ENCODE measurements at places on chromosomes 6 and 20.

DNA sequence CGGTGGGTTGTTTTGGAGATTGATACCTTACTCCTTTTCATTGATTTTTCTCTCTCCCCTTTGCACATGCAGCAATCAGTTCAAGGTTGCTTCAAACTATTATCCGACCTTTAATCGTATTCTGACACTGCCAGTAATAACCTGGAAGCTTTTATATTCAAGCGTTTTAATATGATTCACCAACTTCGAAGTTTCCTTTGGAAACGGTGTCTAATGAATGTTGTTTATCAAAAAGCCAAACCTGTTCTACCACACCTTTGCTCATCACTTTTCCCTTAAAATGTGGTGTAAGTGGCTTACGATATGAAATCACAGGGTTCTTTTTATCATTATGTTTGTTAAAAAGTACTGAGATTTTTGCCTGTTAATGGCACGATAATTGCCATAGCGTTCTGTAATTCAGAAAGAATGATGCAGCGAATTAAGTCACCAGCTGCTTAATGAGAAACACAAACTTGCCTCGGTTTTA is 660 bp downstream of the STXBP5 start:
- no peak for DNase-seq

GRCh38 chr6:134093007-134093573 is 40.7 kb upstream of the SLC2A12 start:
- DNase-seq: no peak

DNA sequence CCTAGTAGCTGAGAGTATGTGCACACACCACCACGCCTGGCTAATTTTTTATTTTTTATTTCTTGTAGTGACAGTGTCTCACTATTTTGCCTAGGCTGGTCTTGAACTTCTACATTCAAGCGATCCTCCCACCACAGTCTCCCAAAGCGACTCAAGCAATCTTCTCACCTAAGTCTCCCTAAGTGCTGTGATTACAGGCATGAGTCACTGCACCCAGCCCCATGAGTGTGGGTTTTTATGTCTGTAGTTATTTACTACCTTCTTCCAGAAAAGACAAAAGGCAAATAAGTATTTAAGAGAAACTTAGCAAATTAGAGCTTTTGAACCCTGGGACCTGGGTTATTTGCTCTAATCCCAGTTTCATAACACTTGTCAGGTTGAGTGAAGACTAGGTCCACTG is 92.3 kb upstream of the HCRTR2 start:
- no peak for DNase-seq

DNA sequence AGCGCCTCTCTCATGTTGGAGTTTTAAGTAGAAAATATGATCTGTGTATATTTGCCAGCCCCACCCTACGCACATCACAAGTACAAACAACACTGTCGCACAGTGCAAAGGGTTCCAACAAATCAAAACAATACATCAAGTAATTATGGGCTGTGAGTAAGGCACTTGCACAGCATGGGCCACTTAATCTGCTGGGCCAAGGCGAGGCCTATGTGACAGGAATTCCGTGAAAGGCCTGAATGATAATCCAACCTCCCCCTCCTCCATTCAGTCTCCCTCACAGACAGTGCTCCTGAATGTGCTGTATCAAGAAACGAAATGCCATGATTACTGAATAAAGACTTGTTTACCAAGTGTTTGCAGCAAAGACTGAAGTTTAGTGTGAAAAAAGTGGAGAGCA is 130.1 kb upstream of the SLC2A12 start:
- no peak for DNase-seq

DNA sequence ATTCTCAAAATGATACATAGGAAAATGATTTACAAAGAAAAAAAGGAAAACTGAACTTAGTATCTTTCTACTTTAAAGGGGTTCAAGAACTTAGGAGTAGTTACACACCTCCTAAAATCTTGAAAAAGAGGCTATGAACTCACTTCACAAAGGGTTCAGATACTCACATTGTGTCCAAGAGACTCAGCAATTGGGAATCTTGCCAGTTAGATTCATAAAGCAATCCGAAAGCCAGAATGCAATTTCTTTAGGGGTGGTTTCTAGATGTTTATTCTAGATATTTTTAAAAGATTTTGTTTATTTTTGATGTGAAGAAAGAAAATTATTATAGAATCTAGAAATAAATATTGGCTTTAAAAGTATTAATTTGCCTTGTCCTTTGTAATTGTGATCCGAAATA is 1.7 kb upstream of the MYB start:
- DNase-seq: no peak

GRCh38 chr6:53089948-53090347 is 24.7 kb downstream of the FBXO9 start:
- DNase-seq: no peak

- no peak for DNase-seq
These were observed 24.2 kb downstream of the PRPH2 start for GRCh38 chr6:42698217-42698616.

DNA sequence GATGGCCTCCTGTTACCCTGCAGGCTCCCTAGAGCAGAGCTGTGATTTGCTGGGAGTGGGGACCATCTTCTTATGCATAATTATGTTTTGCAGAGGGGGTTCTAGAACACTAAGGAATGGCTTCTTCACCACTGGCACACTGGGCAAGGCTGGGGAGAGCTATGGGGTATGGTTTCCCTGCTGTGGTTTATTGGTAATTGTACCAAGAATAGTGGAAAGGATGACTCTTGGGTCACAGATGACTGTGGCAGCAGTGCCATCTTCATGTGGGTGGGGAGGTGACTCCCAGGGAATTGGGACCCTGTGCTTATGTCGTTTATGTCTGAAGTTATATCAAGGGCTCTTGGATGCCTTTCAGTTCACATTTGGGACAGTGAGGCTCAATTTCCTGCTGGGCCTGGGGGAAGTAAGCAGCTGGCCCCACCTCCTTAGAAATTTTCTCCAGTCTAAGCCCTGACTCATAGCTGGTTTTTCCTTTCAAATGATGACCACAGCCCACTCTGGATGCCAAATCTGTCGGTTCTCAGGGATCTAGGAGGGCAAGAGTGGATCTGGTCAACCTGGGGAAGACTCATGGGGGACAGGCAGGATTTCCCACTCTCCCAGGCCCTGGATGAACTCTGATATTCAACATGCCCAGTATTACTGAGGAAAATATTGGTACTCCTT is 230.8 kb downstream of the LRFN2 start:
- DNase-seq: no peak

DNA sequence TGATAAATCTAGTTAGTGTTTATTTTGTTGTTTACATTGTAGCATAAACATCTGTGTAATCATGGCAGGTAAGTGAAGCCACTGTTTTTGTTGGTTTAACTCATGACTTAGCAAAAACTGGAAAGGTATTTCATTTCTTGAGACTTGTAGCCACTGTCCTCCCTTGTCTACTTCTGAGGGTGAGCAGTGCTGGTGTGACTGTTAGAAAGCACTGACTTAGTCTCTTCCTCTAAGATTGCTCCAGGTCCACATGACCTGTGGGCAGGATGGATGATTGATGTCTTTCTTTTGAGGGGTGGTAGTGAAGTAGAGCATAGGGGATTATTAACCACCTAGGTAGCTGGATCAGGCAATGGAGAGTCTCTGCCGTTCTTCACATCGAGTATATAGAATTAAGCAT is 203.8 kb downstream of the ARID1B start:
- DNase-seq: no peak

GRCh38 chr6:13038741-13039190 is 289.6 kb downstream of the TBC1D7 start:
- DNase-seq: no peak

DNA sequence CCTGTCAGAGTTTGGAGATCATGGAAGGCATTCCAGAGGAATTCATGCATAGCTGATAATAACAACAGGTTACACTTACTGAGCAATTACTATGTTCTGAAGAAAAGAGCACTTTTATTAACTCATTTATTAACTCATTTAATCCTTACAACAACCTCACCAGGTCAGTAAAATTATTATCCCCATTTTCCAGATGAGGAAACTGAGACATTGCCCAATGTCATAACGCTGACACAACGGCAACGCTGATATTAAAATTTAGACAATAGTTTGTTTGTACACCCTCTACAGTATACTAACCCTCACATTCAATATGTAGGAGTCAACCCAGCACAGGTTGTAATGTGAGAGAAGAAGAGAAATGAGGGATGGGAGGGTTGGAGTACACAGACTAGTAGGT is 105.0 kb downstream of the RNGTT start:
- DNase-seq: no peak

GRCh38 chr6:129686941-129687627 is 22.9 kb downstream of the ARHGAP18 start:
- DNase-seq: peak; percentile 21

DNA sequence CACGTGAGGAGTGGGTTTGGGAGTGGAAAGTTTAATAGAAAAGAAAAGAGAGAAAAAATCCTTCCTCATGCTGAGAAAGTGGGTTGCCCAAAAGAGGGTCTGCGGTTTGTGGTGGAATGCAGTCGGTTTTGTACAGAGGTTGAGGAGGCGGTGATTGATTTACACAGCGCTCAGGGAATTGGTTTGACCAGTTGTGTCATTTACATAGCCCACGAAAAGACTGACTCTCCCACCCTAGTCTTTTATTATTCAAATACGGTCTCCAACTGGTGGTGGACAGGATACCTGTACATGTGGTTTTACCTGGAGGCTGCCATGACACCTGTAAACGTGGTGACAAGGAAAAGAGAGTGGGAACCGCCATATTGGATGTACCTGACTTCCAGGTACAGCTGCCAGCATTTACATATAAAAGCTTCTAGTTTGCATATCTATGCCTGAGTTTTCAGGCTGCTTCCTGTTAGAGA is 42.1 kb downstream of the HLA-DPB1 start:
- DNase-seq: no peak

DNA sequence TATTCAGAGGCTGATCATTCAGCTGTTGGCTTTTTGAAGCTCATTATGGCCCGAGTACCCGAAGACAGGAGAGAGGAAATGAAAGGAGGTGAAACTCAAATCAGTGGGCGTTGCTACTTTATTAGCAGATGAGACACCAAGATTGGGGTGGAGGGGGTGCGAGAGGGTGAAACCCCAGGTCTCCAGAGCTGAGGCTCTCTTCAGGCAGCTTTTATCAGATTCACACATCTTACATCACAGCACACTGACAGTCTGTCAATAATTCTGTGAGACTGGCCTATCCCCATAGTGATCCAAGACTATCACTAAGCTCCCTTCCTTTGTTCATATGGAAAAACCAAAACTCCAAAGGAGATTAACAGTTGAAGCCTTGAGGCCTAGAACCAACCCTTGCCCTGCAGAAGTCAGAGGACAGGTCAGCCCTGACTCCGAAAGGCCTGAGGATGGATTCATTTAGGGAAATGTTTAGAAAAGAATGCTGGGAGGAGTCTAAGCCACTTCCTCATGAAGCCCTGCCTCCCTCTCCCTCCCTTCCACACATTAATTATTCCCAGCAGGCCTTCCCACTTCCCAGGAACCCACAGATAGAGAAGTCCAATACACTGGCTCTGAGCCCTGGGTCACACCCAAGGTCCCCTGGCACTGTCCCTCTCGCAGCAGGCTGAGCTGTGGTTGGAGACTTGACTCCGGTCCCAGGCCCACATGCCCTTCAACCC is 23.2 kb downstream of the TRERF1 start:
- DNase-seq: no peak

GRCh38 chr6:139568151-139568955 is 193.9 kb upstream of the CITED2 start:
- no peak for DNase-seq

DNA sequence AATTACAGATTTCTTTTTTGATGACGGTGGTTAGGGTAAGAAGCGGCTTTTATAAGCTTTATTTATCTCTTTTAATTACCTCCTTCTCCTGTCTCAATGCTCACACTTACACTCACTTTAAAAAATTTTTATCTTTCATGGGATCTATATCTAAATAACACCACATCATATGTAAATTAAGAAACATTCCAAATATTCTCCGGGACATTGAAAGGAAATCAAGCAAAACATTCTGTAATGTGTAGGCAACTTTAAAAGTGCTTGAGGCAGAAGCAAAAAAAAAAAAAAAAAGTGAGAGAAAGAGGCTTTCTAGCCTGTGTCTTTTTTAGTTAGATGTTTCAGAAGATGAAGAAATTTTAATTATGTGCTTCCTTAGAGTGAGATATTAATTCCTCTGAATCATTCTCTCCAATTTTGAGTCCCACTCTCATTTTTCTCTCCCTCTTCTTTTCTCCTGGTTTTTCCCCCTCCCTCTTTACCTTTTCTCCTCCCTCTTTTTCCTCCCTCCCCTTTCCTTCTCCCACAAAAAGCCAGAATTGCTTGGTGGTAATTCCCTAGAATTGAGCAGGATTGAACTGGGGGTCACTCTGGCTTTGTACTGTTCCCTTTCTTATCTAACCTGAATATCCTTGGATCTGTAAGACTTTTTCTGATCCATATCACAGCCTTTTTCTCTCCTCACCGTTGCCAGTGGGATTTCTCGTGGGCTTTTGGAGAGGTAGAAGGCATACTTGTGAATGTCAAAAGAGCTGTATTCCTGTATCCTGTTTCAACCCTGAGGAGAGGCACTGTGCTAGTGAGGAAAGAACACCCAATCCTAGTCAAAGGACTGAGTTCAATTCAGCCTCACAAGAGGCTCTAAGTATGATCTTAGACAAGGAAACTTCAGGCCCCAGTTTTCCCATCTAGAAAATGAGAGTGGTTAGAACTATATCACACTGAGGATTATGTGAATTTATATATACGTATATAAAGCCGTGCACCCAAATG is 30.4 kb downstream of the KCNQ5 start:
- no peak for DNase-seq

DNA sequence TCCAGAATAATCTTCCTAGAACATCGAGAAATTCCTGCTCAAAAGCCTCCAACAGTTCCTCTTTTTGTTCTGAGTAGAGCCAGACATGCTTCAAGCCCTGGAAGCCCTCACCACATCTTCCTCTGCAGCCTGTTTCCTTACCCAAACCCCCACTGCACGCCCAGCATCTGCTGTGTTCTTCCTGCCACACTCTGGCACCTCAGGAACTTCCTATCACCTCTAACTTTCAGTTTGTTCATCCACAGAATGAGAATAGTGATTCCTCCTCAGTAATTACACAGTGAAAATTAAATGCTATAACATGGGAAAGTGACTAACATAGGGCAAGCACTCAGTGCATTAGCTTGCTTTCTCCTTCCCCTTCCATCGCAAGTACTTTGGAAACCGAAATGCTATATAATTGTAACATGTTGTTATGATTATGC is 26.3 kb downstream of the C6orf89 start:
- DNase-seq: peak; percentile 23

DNA sequence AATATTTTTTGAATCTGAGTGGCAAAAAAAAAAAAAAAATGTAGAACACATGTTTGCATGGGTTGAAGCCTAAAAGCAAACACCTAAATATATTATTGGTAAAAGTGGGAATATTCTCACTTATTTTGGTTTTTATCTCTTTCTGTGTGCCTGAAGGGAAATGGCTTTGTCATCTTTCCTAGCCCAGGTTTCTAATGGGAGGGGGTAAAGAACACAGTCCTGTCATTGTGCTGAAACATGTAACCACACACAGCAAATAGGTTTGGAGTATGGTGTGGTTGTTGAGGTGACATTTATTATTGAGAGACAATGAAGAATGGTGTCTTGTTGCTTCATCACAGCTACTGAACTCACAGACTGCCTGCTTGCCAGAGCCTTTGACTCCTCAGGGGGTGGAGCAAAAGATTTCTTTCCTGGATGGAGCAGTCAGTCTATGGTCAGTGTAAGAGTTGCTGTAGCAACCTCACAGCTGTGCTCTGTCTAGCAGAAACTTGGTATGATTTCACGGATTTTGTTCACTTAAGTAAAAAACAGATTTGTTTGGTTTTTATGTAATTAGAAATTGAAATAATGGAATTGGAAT is 70.2 kb downstream of the CEP57L1 start:
- DNase-seq: no peak
